ENCODE measurements at places on chromosomes 2 and 18.

DNA sequence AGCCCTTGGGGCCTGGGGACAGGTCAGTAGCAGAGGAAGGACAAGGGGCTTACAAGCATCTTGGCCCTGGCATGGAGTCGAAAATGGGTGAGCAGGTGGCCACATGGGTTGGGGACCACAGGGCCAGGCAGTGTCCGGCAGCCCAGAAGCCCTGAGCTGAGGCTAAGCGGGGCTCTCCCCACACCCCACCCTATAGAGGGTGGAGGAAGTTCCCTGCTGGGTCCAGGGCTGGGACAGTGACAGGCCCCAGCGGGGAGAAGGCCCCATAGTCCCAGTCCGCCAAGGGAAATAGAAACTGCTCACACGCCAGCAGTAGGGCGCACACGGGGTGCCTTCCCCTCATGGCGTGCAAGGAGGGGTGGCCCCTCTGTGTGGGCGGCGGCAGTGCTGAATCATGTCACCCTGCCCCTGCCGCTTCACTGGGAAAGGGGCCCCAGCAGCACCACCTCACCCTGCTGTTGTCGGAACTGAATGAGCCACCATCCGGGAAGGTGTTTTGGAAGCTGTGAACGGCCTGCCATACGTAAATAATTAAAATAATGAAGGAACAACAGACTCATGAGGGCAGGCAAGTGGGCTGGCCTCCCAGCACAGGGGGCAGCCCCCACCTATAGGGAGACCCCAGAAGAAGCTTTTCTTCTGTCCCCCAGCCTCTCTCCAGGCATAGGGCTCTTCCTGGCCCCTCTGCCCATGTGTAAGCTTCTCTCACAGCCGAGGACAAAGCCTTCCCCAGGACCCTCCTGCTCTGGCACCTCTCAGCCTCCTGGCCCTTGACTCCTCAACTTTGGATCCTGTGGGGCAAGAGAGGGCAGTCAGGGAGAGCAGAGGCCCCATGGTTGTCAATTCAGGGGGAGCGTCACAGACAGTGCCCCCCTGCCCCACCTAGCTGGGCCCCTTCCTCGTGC lies 12.7 kb upstream of the DUSP2 start:
- no peak for DNase-seq

GRCh38 chr2:61720911-61721310 lies 132.9 kb downstream of the FAM161A start:
- no peak for DNase-seq

DNA sequence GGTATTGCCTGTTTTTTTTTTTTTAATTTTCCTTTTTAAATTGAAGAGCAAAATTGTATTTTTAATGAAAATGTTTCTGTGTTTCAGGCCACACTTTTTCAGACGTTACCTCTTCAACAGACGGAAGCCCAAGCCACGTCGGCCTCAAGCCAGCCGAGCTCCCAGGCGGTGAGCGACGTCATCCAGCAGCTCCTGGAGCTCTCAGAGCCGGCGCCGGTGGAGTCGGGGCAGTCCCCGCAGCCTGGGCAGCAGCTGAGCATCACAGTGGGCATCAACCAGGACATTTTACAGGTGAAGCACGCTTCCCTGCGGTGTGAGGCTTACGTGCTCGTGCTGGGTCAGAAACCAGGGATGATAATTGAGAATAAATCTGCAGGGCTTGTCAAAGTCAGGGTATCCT lies 57.7 kb downstream of the ZNF236 start:
- DNase-seq: no peak

DNA sequence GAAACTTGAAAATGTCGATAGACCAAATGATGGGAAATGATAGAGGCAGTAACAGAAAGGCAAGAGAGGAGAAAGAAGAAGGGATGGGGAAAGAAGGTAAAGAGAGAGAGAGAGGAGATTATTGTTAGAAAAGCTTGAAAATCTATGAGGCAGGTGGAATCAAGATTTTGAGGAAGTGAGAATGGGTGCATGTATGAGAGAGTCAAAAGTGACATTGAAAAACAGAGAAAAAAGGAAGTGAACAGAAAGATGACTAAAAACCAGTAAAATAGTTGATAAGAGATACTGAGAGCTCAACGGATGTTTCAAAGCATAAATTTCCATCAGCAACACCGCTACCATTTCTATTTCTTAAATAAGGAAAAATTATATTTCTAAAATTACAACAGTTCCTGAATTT lies 327.4 kb upstream of the CWC22 start:
- no peak for DNase-seq

DNA sequence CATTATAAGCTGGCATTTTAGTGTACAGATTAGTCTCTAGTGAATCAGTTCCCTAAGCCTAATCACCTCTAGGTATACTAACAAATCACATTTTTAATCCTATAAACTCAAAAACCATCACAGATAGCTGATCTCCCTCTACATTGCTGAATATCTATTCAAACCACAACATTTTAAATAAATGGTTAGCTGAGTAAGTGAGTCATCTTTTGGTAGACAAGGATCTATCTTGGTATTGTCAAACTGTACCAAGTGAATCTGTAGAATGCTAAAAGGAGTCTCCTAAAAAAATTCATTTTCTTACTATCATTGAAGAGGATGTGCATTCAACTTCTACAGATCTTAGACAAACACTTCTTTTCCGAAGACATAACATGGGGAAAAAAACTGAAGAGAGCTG lies 40.7 kb downstream of the INO80D start:
- no peak for DNase-seq

DNA sequence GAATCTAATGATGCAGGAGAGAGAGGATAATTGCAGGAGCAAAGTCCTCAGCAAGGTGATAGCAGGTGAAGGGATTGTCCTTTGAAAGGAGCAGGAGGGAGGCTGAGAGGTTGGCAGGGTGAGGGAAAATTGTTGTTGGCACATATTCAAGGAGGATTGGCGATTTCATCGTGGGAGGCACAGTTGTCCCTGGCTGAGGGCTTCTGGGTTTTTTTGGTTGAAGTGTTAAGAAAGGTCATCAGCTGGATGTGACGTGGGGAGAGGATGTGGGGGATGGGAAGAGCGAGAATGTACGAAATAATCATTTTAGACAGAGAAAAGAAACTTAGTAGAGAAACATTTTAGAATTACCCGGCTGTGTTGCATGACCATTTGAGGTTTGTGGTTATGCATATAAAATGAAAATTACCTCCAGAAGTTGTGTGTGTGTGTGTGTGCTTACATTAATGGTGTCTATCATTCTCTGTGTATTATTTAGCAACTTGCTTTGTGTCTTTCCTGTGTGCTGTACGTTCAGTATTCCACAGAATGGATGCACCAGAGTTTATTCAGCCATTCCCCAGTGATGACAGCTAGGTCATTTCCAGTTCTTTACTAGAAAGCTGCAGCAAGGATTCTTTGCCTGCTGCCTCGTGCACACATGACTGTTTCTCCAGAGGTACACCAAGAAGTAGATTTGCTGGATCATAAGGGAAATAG lies 67.6 kb downstream of the SDC1 start:
- no peak for DNase-seq

GRCh38 chr2:186848873-186849578 lies at the start of gene ZSWIM2:
Gene ZSWIM2, minus strand, starts transcription at chr2:186849170. Its CDS starts 40 bp downstream, at chr2:186849130.
- DNase-seq: peak; percentile 66

DNA sequence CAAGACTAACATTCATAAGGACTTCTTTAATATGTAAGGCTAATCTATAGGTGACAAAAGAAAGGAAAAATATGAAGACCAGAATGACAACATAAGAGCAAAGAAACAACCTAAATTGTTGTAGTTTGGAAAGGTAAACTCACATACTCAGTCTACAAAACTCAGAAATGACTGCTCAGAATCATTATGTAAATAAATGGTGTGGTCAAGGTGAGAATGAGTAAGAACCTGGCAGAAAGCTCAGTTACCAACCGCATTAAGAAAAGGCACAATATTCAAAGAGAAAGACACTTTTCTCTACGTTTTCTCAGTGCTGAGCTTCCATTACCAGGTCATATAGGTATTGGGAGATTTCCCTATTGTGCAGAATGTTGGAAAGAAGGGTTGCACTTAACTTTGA lies 15.8 kb downstream of the ATF2 start:
- DNase-seq: no peak

DNA sequence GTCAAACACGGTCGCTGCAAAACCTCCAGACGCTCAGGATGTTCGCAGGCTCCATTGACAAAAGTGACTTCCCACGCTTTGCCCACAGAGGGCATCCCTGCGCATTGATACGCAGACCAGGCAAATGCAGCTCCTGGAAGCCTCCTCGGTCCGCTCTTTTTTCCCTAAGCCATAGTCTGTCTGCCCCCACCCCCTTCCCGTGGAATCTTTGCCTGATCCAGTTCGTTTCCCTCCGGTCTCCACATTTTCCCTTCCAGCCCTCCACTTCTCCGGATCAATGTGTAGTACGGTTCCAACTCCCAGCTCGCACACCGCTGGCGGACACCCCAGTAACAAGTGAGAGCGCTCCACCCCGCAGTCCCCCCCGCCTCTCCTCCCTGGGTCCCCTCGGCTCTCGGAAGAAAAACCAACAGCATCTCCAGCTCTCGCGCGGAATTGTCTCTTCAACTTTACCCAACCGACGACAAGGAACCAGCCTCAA lies at the start of gene DCC:
Gene DCC, plus strand, starts transcription at position 307 of the 481 bp plus-strand sequence. CDS start 591 bp downstream, outside the sequence.
- peak; percentile 64 for DNase-seq

DNA sequence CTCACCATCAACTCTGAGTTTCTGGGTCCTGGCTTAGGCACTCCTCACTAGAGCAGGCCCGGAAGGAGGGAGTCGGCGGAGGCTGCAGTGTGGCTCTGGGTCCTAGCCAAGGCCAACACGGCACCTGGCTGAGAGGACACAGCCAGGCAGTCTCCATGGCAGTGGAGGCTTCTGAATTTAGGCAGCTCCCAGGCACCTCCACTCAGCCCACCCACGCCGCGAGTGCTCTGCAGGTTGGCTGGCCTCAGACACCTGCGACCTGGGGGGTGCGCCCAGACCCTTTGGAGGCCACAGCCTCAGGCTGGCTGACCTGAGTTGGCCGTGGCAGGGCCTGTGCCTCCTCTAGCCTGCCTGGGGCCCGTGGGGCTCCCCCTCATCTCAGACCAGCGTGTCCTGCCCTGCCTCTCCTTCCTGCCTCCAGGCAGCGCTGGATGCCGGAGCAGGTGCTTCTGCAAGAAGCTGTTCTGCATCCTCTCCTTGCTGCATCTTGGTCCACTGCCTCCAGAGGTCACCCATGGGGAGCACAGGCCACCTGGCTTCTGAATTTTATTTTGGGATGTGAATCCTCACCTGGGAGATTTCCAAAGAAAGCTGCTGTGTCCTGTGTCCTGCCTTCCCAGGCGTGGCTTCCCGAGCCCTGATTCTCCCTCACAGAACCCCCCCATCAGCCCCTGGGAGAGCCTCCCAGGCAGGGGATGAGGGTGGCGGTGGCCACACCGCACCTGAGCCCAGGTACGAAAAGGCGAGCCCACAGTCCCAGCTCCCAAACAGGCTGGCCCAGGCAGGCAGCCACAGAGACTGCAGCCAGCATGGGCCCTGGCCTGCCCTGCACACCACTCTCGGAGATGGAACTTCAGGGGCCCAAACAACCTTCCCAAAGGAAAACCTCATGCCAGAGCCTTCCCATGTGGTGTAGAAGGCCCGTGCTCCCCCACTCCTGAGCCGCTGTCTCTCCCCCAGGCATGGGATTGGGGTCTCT lies 23.4 kb downstream of the AQP12A start:
- DNase-seq: peak; percentile 49

DNA sequence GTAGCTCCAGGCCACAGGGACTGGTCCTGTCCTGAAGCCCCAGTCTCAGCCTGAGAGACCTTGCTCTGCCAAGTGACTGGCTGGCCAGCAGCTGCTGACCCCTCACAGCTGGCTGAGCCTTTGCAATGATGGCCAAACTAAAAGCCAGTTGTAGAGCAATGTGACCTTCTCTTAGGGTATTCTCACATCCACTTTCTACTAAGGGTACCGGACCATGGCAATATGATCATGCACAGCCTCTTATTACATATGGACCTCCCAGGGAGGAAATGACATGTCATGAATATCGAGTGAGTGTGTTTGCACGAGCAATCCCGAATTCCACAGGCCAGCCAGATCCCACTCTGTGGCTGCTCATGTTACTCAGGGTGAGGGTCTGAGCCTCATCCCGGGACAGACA lies 213.9 kb downstream of the VAPA start:
- no peak for DNase-seq

DNA sequence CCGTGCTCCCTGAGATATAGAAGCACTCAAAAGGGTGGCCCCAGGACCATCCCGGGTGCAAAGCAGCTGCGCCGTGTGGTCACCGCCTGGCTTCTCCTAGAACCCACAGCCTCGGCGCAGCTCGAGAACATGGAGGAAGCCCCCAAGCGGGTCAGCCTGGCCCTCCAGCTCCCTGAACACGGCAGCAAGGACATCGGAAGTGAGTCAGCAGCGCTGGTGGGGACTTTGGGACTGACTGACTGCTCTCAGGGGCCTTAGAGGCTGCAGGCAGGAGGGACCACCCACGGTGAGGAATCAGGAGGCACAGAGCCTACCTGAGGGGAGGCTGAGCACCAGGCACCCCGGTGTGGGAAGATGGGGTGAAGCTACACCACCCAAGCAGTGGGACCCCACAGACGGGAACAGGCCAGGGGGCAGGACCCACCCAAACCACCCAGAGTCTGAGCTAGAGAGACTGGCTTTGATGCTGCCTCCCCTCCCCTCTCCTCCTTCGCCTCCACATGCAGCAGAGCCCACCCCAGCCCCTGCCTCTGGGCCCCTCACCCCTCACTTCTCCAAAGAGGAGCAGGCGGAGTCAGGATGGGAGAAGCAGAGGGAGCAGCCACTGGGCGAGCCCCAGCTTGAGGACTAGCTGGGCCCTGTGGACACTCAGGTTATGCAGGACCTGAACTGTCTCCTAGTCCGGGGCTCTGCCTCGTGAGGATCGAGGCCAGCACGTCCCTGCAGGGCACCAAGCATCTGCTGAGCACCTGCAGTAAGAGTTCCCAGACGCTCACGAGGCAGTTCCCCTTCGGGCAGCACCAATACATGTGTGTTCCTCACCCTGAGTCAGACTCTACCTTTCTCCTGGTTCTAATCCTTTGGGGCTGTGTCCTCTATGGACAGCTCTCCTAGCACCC lies 28.7 kb downstream of the MTERF4 start:
- no peak for DNase-seq

- no peak for DNase-seq
Observed at GRCh38 chr18:79816092-79816491, 18.4 kb downstream of the KCNG2 start.

DNA sequence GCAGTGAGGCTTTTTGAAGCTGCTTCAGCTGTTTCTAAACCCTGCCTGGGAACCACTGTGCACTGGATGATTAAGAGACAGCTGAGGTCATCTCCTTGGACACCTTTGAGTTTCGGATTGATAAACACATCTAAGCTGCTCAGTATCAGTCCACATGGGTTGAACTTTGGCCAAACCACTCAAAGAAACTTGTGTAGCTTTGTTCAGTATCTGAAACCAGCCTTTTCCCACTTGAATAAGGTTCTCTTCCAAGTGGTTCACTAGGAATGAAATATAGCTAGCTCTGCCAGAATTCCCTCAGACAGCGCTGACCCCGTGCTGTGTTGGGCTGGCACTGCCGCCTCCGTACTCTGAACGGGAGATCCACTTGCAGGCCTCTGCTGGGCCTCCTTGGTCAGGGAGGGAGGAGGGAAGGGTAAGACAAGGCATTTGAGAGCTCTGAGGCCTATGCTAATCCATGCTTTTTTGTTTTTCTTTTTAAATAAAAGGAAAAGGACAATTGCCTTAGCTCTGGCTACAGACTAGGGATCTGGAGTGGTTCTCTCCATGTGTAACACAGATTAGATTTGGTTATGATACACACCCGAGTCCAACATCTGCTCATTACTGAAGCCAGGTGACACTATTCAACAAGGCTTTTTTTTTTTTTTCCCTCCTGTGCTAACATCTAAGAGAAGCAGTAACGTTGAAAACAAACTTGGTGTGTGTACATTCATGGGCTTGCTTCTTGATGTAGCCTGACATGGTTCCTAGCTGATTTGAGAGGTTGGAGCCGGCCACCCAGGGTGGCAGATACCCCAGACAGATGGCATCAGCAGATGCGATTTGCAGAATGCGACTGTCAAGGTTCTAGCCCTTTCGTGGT lies 67.7 kb downstream of the NCK2 start:
- DNase-seq: no peak

- no peak for DNase-seq
Observed at GRCh38 chr2:54925022-54925421, 125.2 kb downstream of the RTN4 start.

Measured in body of pancreas (tissue), 4 donors.